ENCODE measurements at places on chromosomes 2 and 18. TPM values are rescaled to one million over a fixed set of nuclear protein-coding genes. Genes with fewer than 3 reads are reported as not detected.
A peak's percentile ranks its signal among the peaks of the same experiment; 100 is the strongest.

EVA1A gene
- total RNA-seq: 70.9 TPM

CLEC4F gene
- total RNA-seq: not detected

EVX2 gene
- total RNA-seq: under 0.01 TPM

C2orf72 gene
- not detected for total RNA-seq

CXCR2 gene
- not detected for total RNA-seq

KLHL41 gene
- 1.2 TPM for total RNA-seq

UGT1A8 gene
- total RNA-seq: not detected

CDH20 gene
- total RNA-seq: not detected

CIB4 gene
- total RNA-seq: not detected

CCDC102B gene
- 9.4 TPM for total RNA-seq

GRCh38 chr2:212921711-212922110 lies 229.7 kb downstream of the IKZF2 start:
- no peak overlapping the region for H3K4me3 ChIP-seq
- H3K27me3 ChIP-seq: no peaks in the 10 kb centered on the region
- no peak overlapping the region for H3K27ac ChIP-seq
- H3K36me3 ChIP-seq: no peaks in the 10 kb centered on the region

DNA sequence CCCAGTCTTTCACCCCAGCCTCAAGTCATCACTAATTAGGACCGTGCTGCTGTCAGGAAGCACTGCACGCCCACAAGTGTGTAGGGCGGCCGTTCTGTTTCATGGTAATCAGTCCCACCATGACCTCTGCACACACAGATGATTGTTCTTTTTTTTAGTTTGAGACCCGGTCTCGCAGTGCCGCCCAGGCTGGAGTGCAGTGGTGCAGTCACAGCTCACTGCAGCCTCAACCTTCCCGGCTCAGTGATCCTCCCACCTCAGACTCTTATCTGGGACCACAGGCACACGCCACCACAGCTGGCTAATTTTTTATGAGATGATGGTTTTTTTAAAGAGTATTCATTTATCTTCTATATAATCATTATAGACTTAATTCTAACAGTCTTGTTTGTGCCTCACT lies 1.8 kb upstream of the IAH1 start:
- no peak overlapping the region for H3K27ac ChIP-seq

- no peaks in the 10 kb centered on the region for H3K4me1 ChIP-seq
- H3K27ac ChIP-seq: no peak overlapping the region
- peaks cover 11% of the 10 kb centered on the region for H3K27me3 ChIP-seq
- no peak overlapping the region for H3K4me3 ChIP-seq
These were observed 39.5 kb upstream of the ARL4C start for GRCh38 chr2:234536178-234536965.

GRCh38 chr2:102032368-102033030 lies 40.7 kb downstream of the IL1R2 start:
- H3K27ac ChIP-seq: peak overlapping the region; percentile 53
- H3K4me3 ChIP-seq: no peak overlapping the region
- no peaks in the 10 kb centered on the region for H3K36me3 ChIP-seq
- no peak for DNase-seq
- peaks cover 44% of the 10 kb centered on the region for H3K4me1 ChIP-seq
- H3K27me3 ChIP-seq: no peaks in the 10 kb centered on the region

DNA sequence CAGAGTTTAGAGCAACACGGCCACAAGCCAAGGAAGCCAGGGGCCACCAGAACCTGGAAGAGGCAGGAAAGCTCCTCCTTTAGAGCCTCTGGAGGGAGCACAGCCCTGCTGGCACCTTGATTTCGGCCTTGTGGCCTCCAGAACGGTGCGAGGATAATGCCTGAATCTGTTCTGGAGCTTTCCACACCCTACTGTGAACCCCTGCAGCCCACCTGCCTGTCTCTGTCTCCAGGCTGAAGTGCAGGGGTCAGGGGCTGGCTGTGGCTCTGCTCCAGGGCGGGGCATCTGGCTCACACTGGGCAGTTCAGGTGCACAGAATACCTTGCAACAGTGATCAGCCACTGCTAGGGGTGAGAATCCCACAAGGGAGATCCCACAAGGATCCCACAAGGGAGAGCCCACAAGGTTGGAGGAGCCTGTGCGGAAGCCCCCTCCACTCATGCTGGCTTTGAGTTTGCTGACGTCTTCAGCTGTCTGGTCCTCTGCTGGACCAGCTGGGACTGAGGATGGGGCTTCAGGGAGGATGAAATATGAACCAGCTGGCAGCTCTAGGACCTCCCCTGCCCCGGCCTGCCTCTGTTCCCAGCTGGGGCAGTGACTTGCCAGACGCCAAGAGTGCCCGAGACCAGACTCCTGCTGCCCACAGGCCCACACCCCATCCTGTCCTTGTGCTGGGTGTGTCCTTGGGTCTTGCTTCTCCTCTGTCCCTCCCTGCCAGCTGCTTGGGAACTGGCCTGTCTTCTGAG lies 56.4 kb upstream of the OTOS start:
- peaks cover 26% of the 10 kb centered on the region for H3K27me3 ChIP-seq
- no peaks in the 10 kb centered on the region for H3K4me1 ChIP-seq
- DNase-seq: no peak
- H3K4me3 ChIP-seq: no peak overlapping the region
- no peaks in the 10 kb centered on the region for H3K36me3 ChIP-seq
- no peak overlapping the region for H3K27ac ChIP-seq

- H3K4me3 ChIP-seq: no peak overlapping the region
- no peaks in the 10 kb centered on the region for H3K36me3 ChIP-seq
- no peaks in the 10 kb centered on the region for H3K27me3 ChIP-seq
- H3K27ac ChIP-seq: no peak overlapping the region
- no peak for DNase-seq
These were observed 105.4 kb upstream of the FAM117B start for GRCh38 chr2:202529389-202529788.

GRCh38 chr2:179954026-179954425 lies 53.1 kb downstream of the CWC22 start:
- DNase-seq: no peak
- no peak overlapping the region for H3K27ac ChIP-seq
- H3K36me3 ChIP-seq: peaks cover 31% of the 10 kb centered on the region
- H3K27me3 ChIP-seq: no peaks in the 10 kb centered on the region
- no peaks in the 10 kb centered on the region for H3K4me1 ChIP-seq

DNA sequence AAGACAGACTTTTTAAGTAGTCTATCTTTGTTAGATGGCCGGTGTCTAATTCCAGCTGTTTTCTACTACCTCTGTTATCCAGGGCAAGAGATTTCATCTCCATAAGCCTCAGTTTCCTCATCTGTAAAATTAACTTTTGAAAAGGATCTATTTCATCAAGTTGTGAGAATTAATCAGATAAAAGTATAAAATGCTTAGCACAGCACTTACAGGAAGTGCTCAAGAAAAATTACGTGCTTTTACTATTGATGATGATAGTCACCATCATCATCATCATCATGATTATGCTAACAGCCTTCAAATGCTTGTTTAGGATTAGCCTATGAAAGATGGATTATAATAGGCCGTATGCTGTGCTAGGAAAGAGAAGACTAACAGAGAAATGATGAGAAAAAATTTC lies 76.2 kb downstream of the CYRIA start:
- no peaks in the 10 kb centered on the region for H3K27me3 ChIP-seq
- no peak overlapping the region for H3K27ac ChIP-seq
- no peaks in the 10 kb centered on the region for H3K36me3 ChIP-seq

GRCh38 chr2:24123922-24124580 lies 782 bp downstream of the FAM228B start:
- DNase-seq: peak; percentile 79
- H3K27ac ChIP-seq: peak overlapping the region; percentile 87
- H3K4me3 ChIP-seq: peak overlapping the region; percentile 87
- H3K36me3 ChIP-seq: no peaks in the 10 kb centered on the region
- no peaks in the 10 kb centered on the region for H3K27me3 ChIP-seq

DNA sequence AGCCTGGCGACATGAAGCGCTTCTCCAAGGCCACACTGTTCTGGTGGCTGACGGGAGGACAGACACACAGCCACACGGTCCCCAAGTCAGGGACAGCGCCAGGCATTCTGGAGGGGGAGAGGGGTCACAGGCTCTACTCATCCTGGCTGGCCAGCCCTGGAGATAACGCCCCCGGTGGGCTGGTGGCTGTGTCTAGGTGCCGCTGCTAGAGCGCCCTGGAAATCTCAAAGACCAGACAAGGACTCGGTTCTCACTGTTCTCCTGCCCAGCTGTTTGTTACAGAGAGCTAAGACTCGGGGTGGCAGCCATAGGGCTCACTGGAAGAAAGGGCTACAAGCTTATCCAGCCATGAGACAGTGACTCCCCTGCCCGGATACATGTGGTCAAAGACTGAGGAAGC lies 72.0 kb downstream of the KCNF1 start:
- H3K27ac ChIP-seq: no peak overlapping the region
- no peaks in the 10 kb centered on the region for H3K4me1 ChIP-seq
- H3K36me3 ChIP-seq: no peaks in the 10 kb centered on the region
- DNase-seq: no peak
- H3K27me3 ChIP-seq: peaks cover 32% of the 10 kb centered on the region

DNA sequence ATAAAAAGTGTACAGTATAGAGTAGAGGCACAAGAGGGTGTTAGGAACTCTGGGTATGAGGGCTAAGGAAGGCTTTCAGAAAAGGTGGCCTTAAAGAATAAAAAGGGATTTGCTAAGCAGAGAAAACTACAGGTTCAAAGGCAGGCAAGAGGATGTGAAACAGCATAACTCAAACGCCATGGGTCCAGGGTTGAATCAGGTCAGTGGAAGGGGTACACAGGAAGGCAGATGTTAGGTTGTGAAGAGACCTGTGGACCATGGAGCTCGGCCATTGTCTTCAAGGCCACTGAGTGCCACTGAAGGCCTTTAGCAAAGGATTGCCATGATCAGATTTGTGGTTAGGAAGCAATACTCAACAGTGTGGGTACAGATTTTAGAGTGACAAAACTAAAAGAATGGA lies 108.2 kb upstream of the FAM98A start:
- no peaks in the 10 kb centered on the region for H3K4me1 ChIP-seq
- no peaks in the 10 kb centered on the region for H3K36me3 ChIP-seq
- no peak overlapping the region for H3K4me3 ChIP-seq
- no peak for DNase-seq

- H3K36me3 ChIP-seq: peaks cover 64% of the 10 kb centered on the region
- H3K4me3 ChIP-seq: no peak overlapping the region
- peaks cover 51% of the 10 kb centered on the region for H3K4me1 ChIP-seq
- peak overlapping the region; percentile 30 for H3K27ac ChIP-seq
These were observed 7.2 kb downstream of the ARPC2 start for GRCh38 chr2:218224186-218224585.

DNA sequence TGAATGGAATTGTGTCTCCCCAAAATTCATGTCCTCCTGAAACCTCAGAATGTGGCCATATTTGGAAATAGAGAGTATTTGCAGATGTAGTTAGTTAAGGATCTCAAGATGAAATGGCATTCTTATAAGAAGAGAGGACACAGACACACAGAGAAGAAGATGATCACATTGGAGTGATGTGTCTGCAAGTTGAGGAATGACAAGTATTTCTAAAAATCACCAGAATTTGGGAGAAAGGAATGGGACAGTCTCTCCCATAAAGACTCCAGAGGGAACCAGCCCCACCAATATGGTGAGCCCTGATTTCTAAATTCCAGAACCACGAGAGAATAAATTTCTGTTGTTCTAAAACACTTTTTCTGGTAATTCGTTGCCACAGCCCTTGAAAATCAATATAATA lies 166.3 kb downstream of the C1D start:
- H3K27ac ChIP-seq: no peak overlapping the region
- H3K27me3 ChIP-seq: no peaks in the 10 kb centered on the region
- no peaks in the 10 kb centered on the region for H3K36me3 ChIP-seq
- H3K4me1 ChIP-seq: peaks cover 3% of the 10 kb centered on the region
- no peak for DNase-seq

- no peak for DNase-seq
- peaks cover 4% of the 10 kb centered on the region for H3K4me1 ChIP-seq
- H3K4me3 ChIP-seq: no peak overlapping the region
- H3K27me3 ChIP-seq: no peaks in the 10 kb centered on the region
These were observed 33.8 kb upstream of the TMEM17 start for GRCh38 chr2:62539606-62540407.

DNA sequence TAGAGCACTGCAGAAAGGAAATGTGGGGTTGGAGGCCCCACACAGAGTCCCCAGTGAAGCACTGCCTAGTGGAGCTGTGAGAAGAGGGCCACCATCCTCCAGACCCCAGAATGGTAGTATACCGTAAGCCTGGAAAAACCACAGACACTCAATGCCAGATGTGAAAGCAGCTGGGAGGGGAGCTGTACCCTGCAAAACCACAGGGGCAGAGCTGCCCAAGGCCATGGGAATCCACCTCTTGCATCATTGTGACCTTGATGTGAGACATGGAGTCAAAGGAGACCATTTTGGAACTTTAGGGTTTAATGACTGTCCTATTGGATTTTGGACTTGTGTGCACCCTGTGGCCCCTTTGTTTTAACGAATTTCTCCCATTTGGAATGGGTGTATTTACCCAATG lies 75.3 kb upstream of the SERPINE2 start:
- H3K27ac ChIP-seq: no peak overlapping the region
- H3K4me3 ChIP-seq: no peak overlapping the region
- H3K27me3 ChIP-seq: no peaks in the 10 kb centered on the region
- DNase-seq: no peak

DNA sequence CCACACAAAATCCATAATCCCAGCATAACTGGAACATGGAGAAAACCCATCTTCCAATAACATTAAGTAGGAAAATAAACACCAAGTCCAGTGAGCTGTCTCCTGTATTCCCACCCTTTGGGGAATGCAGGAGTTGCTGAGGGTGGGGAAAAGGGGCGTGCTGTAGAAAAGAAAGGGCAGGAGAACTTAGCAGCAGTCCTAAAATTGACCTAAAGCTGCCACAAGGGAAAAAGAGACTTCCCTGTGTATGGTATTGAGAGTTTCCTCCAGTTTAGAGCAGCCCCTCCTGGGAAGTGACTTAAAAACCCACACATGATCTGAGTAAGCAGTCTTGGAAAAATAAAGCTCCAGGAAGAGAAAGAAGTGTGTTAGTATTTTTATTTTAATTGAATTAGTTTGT lies 428.8 kb downstream of the THSD7B start:
- no peak for DNase-seq
- H3K27ac ChIP-seq: no peak overlapping the region
- no peak overlapping the region for H3K4me3 ChIP-seq

- H3K4me1 ChIP-seq: peaks cover 10% of the 10 kb centered on the region
- H3K4me3 ChIP-seq: peak overlapping the region; percentile 9
- no peaks in the 10 kb centered on the region for H3K36me3 ChIP-seq
- H3K27me3 ChIP-seq: no peaks in the 10 kb centered on the region
These were observed 40.6 kb upstream of the FN1 start for GRCh38 chr2:215476424-215476823.

GRCh38 chr2:144501118-144501517 lies 18.8 kb downstream of the ZEB2 start:
- H3K27me3 ChIP-seq: no peaks in the 10 kb centered on the region
- peak overlapping the region; percentile 38 for H3K27ac ChIP-seq
- peaks cover 49% of the 10 kb centered on the region for H3K4me1 ChIP-seq
- no peak for DNase-seq
- peaks cover 25% of the 10 kb centered on the region for H3K36me3 ChIP-seq

GRCh38 chr2:42156721-42157120 lies 12.4 kb upstream of the EML4 start:
- H3K27ac ChIP-seq: no peak overlapping the region
- DNase-seq: no peak
- no peak overlapping the region for H3K4me3 ChIP-seq
- no peaks in the 10 kb centered on the region for H3K36me3 ChIP-seq
